ENCODE measurements at places on chromosomes 5 and 9.

DNA sequence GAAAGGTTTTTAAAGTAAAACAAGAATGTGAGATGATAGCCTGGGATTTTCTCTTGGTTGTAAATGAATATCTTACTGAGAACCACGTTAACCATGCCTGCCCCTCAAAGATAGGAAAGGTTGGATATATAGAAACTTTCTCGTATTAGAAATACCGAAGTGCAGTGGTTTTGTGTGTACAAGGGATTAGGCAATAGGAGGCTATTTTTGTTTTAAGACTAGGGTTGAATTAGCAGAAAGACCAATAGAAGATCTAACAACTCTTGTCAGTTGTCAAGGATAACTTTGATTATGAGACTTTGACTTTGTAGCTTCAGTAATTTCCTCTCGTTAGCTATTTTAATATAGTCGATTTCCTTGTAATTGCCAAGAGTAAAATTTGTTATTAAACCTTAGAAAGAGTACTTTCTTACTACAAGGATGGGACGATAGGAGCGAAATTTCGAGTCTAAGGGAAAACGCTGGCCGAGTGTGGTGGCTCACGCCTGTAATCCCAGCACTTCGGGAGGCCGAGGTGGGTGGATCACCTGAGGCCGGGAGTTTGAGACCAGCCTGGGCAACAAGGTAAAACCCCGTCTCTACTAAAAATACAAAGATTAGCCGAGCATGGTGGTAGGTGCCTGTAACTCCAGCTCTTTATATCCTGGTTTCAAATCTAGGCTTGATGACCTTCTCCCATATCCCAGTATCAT lies 838 bp downstream of the POLK start:
- DNase-seq = peak; percentile 37

DNA sequence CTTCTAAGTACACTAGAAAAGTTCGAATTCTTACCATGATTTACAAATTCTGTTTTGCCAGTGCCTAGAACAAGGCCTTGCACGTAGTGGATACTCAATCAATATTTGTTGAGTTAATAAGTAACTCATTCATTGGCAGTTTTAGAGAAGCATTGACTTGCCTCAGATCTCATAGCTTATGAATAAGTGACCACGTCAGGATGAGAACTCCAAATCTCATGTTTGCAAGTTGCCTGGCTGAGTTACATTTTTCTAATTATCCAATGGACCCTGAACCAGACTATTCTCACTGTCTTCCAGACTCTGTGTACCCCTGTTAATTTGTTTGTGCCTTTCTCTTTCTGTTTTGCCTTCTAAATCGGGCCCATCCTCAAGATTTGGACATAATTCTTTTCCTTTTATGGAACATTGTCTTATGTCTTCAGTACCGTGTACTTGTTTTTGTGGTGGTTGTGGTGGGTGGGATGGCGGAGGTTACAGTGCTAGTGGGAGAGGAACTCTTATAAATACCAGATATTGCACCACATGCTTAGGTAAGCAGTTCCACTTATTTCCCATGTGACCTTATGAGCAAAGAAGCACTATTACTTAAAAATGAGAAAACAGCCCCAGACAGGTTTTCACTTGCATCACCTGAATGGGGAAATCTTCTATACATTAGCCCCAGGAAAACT lies 96.3 kb downstream of the UNC13B start:
- DNase-seq = no peak

- no peak for DNase-seq
Measured at GRCh38 chr9:571066-571465, 270.4 kb upstream of the DMRT1 start.

DNA sequence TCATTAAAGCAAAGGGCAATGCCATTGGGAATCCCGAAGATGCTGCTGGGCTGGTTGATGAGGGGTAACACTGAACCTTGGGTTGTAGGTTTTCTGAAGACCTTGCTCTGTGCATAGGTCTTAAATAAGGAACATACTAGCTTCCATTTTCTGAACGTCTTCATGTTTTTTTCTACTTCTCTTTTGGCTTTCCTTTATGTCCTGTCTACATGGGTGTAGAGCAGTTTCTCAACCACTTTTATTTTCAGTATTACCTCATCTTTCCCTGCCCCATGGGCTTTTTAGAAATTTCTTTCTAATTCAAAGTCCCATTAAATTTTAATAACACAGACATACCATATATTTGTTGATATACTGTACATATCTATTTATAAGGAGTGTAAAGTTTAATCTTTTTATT lies at the start of gene IFNA14:
Gene IFNA14 (minus strand): TSS at position 95 of the 400 bp plus-strand sequence. CDS start 70 bp downstream, at position 25.
- no peak for DNase-seq

DNA sequence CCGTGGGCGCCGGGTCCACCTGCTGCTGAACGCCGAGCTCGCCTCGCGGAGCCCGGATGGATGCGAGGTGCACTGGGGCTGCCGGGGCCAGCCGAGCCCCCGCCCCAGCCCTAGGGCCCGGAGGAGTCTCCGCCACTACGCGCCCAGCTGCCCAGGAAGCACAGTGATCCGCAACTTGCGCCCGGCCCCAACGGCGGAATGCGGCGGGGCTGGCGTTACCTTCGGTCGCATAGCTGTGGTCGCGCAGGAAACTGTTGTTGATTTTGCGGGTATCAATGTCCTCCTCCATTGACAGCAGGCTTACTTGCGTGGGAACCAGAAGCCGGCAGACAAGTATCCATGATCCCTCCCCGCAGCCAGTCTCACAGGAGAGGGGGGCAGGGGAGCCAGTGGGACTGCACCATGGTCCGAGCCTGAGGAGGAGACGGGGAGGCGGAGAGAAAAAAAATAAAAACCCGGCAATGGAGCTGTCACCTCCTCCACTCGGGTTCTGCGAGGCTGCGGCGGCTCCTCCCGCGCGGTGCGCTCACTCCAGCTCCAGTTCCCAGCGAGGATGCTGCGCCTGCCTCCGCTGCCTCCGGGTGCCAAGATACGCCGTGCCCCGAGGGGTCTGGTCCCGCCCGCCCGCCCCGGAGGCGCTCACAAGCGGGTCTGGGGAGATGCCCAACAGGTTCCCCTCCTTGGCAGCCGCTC lies 628 bp downstream of the PPP2R2B start:
- DNase-seq = no peak
